ENCODE measurements at places on chromosomes 5 and 9.

GRCh38 chr9:11973011-11973410, 720.2 kb upstream of the TYRP1 start:
- DNase-seq = no peak

GRCh38 chr9:131333771-131334628, 44.5 kb downstream of the PLPP7 start:
- DNase-seq = no peak

DNA sequence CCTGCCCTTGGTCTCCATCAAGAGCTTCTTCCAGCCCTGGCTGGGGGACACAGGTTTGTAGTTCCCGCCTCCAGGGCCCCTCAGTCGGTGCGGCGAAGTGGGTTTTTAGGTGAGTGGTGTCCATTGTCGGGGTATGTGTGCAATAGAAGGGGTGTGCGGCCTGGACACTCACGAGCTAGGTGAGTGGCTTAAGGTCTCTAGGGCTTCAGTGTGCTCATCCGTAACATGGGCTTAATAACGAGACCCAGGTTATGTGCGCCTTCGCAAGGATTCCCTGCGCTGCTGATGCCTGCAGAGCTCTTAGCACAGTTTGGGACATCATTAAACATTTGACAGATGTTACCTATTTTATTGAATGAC, 656 bp downstream of the CEP78 start:
- DNase-seq = no peak

DNA sequence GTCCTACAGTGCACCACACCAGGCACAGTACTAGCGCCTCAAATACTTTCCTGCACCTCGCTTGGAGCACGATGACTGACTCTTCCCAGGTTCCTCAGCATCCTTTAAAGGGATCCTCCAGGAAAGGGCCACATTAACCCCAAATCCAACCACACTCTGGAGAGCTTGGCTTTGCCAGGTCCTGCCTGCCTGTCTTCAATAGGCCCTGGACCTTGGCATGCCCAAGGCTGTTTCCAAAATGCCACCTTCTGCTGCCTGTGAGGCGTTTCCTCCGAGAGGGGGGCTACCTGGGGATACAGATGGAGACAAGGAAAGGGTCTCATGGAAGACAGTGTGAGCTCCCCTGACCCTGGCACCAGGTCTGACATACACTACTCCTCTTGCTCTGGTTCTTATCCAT, 169.9 kb downstream of the DAB2IP start:
- no peak for DNase-seq

GRCh38 chr5:142235870-142236672, 88.8 kb downstream of the SPRY4 start:
- no peak for DNase-seq

DNA sequence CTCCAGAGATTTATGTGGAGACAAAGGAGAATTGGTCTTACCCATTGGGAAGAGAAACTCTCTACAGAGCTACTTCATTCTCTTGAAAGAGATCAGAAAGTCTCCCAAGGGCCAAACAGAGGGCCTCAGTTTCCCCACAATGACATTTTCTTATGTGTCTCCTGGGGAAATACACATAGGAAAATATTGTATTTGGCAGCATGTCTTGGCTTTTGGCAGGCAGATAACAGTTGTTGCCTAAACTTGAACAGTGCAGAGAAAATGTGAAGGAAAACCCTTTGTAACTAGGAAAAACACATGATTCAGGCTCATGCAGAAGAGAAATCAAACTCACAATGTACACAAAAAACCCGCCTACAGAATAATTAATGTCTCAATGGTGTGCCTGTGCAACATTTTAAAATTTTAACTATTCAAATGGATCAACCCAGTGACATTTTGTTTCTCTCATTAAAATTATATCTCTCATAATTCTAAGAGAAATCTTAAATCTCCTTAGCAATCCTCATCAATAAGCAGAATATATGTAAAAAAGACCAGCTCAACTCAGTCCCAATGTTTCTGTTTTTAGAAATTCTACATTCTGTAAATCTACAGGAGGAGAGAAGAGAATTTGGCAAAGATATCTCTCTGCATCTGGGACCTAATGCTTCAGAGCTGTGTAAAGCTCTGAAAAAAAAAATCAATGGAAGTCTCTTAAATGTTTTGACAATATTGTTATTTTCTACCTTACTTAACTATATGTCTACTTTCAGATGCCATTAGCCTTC, 205.1 kb downstream of the ADAMTSL1 start:
- no peak for DNase-seq
